ENCODE measurements at places on chromosomes 2 and 18. TPM values are rescaled to one million over a fixed set of nuclear protein-coding genes. Genes with fewer than 3 reads are reported as not detected.

Gene GBX2
- total RNA-seq: not detected

Gene IWS1
- 51.3 TPM for total RNA-seq

Gene ABCB11
- not detected for total RNA-seq

Gene WDR35
- total RNA-seq: 3.4 TPM

Gene TMEM200C
- under 0.01 TPM for total RNA-seq

Gene IL1F10
- total RNA-seq: not detected

Gene IL1B
- 0.53 TPM for total RNA-seq

Gene CASP10
- 52.8 TPM for total RNA-seq

Gene COA5
- total RNA-seq: 28.9 TPM

Gene C2orf80
- not detected for total RNA-seq

Gene GKN2
- not detected for total RNA-seq

Gene TUBA4A
- total RNA-seq: 49.5 TPM

Gene SERPINB10
- not detected for total RNA-seq

Gene SMARCAL1
- total RNA-seq: 27.3 TPM

Gene RAB6C
- not detected for total RNA-seq

Gene NUP35
- 13.2 TPM for total RNA-seq

Gene NAT8
- not detected for total RNA-seq

Gene RGPD6
- total RNA-seq: 89.1 TPM

Gene PIK3C3
- 41.2 TPM for total RNA-seq

Gene SERPINB4
- not detected for total RNA-seq

Gene PJVK
- not detected for total RNA-seq

Gene TCF23
- not detected for total RNA-seq

Gene CFC1
- total RNA-seq: not detected

Gene LYPD6
- total RNA-seq: 0.85 TPM

Gene YES1
- total RNA-seq: 119 TPM

Gene CYS1
- not detected for total RNA-seq

Gene DUSP19
- 0.28 TPM for total RNA-seq

Gene TMEM169
- not detected for total RNA-seq

Gene KYNU
- 0.53 TPM for total RNA-seq

Gene CDH20
- 5.5 TPM for total RNA-seq

Gene WDPCP
- 6.8 TPM for total RNA-seq

Gene SNRNP27
- 99.0 TPM for total RNA-seq

Gene ANKRD30BL
- not detected for total RNA-seq

Gene DES
- total RNA-seq: 139 TPM

Gene PLCL1
- 2.8 TPM for total RNA-seq

Gene RFTN2
- total RNA-seq: 9.9 TPM
